ENCODE measurements at places on chromosomes 4 and X. TPM values are rescaled to one million over a fixed set of nuclear protein-coding genes. Genes with fewer than 3 reads are reported as not detected.

DNA sequence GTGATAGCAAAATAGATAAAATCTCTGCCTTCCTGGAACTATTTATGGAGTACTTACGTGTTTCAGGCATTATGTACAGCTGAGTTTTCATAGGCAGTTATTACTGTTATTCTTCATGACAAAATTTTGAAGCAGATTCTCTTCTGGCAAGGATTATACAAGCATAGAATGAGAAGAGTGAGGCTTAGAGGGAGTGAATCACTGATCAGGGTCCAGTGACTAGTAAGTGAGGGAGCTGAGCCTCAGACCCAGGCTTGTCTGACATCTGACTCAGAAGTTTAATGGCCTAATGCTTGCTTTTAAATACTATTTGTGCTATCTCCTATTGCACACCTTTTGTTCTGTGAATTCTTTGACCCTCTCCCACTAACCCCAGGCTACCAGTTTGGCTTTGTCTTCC, 110.6 kb downstream of the DTHD1 start:
- no peak for DNase-seq

The LEF1 gene
- total RNA-seq = 131 TPM

DNA sequence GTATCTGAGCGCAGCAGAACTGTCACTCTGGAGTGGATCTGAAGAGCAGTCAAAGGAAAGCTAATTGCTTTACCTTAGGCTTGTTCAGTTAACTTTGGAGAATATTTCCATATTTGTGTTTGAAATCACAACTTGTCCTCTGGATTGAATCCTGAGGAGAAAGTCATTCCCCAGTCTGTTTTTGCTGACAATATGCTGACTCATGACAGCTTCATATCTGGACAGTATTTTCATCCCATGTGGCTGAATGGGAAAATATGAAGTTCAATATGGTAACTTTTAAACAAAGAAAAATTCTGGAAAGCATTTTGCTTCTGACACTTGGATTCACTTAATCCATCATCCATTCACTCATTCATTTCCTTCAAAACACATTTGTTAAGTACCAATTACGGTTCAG, 46.3 kb upstream of the MAGEC3 start:
- DNase-seq = no peak

DNA sequence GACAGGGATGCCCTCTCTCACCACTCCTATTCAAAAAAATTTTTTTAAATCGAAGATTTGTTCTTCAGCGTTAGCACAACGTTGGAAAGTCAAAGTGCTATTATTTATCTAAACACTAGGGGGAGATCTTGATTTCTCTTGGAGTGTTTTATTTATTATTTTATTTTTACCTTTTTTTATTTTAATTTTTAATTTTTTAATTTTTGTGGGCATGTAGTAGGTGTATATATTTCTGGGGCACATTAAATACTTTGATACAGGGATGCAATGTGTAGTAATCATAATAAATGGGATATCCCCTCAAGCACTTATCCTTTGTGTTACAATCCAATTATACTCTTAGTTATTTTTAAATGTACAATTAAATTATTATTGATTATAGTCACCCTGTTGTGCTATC, 37.4 kb upstream of the SLC10A4 start:
- no peak for DNase-seq

The HOPX gene
- total RNA-seq = 88.5 TPM

The ODAPH gene
- total RNA-seq = 0.43 TPM

- no peak for DNase-seq
These were observed 94.6 kb upstream of the CASK start for GRCh38 chrX:42017971-42018370.
